ENCODE measurements at places on chromosomes 7 and 10.

DNA sequence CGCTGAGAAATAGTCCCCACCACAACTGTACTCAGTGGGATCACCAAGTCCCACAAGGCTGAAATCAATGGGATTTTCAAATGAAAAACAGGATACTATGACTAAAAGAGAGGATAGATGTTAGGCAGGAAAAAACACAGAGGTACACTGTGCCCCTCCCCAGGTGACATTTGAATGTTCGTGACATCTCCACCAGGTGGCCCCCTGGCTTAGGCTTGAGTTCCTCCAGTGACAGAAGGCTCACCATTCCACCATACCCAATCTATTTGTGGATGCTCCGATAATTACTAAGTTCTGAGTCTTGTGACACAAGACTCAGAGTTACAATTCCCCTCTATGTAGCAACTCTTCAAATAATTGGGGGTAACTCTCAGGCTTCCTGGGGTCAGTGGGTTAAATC, 77.5 kb upstream of the KCNMA1 start:
- peak; percentile 39 for DNase-seq

GRCh38 chr10:91690996-91691676, 58.3 kb upstream of the PPP1R3C start:
- DNase-seq = no peak

DNA sequence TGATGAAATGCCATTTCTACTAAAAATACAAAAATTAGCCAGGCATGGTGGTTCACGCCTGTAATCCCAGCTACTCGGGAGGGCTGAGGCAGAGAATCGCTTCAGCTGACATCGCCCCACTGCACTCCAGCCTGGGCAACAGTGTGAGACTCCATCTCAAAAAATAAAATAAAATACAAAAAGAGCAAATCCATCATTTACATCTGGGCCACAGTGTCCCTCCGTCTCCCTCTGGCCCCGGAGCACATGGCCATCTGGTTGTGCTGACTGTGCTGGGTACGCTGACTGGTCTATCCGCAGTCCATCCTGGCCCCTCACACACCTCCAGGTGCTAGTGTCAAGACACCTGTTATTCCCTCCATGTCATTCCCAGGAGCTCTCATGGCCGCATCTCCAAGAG, 42.1 kb downstream of the KCNH2 start:
- no peak for DNase-seq

GRCh38 chr7:41824284-41824683, 121.4 kb upstream of the INHBA start:
- no peak for DNase-seq
